ENCODE measurements at places on chromosomes 4 and X.

- DNase-seq, result no peak
Observed at GRCh38 chrX:18871970-18872369, 111.9 kb downstream of the PHKA2 start.

DNA sequence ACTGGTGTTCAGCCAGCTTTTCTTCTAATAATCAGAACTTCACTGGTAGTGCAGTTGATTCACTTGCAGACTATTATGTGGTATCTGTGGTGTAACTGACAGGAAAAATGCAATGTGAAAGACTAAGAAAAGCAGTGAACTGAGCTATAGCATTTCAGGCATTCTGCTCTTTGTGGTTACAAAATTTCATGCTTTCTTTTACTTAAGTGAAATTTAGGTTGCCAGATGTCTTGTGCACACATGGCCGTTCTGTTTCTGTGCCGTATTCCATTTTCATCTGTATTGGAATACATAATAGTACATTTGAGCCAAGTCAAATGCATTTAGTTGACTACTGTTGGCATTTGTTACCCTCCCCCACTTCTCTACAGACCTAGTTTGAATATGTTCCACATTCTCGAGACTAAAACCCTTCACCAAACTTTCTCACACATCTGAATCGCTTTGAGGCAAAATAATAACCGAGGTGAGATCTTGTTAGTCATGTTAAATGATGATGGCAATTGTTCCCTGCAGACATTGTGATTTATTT, 8.2 kb downstream of the RTL3 start:
- no peak for DNase-seq

- DNase-seq, result no peak
Observed at GRCh38 chr4:169054879-169055278, 44.8 kb upstream of the CBR4 start.

DNA sequence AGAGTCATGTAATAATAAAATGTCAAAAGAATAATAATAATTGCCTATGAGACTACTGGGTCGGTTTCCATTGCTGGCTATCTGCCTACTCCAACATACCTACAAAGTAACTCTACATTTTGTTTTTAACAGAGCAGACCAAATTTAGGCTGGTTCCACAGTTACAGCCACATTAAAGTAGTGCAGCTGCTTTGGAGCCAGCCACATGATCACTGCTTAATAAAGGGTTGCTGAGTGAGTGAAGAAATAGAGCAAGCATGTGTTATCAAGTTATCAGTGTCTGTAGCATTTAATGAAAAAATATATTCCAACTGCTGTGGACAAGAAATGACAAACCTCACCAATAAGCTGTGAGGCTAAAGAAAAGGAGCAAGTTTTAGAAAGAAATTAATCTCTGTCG, 782.3 kb downstream of the PCDH18 start:
- no peak for DNase-seq

- no peak for DNase-seq
Observed at GRCh38 chr4:107618656-107619055, 101.4 kb downstream of the PAPSS1 start.

DNA sequence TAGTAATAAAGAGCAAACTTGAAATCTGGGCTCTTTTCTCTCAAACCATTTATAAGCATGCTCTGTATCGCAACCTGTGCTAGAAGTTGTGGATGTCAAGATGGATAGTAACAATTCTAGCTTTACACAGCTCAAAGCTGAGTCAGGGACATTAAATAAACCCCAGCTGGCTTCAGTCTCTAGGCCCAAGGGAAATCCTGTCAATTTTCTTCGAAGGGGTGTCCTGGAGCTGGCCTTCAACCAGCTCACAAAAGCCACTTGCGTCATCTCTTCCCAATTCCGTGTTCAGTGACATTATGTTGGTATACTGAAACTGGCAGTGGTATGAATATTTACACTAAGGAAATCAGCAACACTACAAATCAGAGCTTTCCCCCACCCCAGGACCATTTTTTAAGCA, 89.8 kb upstream of the PRKG2 start:
- no peak for DNase-seq

DNA sequence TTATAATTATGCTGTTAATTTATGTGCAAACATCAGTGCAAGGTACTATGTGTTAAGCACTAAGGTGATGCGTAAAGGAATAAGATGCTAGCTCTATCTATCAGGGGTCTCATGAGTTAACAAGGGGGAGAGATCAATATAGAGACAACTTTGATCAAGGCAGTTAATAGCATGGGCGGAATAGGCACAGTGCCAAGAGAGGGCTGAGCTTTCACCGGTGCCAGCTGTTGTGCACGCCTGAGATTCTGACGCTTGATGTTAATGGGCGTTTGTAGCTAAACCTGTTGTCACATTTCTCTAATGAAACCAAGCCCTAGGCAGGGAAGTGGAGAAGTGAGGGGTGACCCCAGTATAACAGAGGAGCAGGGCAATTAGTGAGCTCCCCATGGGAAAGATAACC, 86.0 kb upstream of the NMU start:
- DNase-seq, result no peak

DNA sequence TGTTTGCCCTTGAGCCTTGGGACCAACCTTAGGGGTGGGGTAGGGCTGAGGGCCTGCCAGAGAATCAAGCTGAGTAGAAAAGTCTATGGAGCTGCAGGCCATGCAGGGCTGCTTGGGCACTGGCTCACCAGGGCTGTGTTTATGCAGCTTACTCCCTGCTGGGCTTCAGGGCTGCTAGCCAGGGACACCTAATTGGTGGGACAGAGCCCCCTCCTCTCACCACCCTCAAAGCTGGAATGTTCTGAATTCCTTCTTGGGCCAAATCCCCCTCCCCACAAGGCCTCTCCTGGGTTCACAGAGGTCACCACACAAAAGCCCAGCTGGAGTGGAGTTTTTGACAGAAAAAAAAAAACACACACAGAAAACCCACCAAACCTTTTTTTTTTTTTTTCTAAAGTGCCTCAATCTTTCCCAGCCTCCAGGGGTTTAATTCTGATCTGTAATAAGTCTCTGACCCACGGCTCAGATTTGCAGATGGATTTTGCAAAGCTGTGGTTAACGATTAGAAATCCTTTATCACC, at the start of gene CLDN2:
Gene CLDN2 (plus strand): TSS at position 471 of the 521 bp plus-strand sequence. CDS start 7,827 bp downstream, outside the sequence.
- DNase-seq, result no peak

DNA sequence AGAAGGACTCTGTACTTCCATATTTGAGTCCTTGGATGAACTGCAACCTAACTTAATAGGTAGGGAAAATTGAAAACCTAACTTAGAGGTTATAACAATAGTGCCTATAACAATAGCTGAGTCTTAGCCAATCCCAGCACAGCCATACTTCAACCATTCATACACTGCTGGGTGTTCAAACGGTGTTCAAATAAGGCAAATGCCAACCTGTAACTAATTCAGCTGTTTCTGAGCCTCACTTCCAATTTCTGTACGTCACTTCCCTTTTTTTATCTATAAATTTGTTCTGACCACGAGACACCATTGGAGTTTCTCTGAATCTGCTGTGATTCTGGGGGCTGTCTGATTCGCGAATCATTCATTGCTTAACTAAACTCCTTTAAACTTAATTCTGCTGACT, 9.6 kb upstream of the GRSF1 start:
- DNase-seq, result no peak

DNA sequence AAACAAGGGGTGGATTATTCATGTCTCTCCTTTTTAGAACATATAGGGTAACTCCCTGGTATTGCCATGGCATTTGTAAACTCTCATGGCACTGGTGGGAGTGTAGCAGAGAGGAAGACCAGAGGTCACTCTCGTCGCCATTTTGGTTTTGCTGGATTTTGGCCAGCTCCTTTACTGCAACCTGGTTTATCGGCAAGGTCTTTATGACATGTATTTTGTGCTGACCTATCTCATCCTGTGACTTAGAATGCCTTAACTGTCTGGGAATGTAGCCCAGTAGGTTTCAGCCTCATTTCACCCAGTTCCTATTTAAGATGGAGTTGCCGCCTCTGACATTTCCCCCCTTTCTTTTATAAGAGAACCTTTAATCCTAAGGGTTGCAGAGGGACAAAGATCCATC, 45.8 kb downstream of the MGST2 start:
- no peak for DNase-seq

DNA sequence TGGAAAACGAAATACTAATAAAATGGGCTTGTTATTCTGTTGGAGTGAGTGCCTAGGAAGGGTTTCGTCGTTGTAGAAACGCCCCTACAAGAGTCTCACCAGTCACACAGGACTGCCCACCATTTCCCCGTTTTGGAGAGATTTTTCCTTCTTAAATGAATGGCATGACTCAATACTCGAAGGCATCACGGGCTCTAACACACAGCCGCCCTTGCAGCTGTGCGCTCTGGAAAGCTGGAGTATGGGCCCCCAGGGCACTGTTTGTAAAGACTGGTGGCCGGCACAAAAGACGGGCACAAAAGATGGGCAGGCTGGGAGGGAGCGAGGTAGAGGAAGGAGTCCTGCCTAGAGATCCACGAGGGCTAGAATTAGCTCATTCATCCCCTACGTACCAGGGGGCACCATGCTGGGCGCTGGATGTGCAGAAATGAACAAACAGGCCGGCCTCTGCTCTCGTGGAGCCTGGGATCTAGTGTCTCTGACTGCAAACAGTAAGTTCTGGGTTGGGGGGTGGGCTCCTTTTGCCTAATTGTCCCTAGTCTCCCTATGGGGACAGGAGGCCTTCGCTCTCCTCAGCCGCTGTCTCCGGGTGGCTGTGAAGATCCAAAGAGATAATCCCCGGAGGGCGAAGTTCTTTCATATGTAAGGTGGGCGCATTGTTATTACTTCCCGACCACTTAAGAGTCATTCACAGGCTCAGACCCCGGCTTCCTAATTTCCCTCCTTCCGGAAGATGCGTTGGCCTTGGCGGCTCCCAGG, 1.0 kb upstream of the SFRP2 start:
- no peak for DNase-seq

Measured in ascending aorta (tissue), 2 donors.